Gastroesophageal sphincter (tissue), 4 donors: ENCODE measurements at places on chromosomes 16 and 17. TPM values are rescaled to one million over a fixed set of nuclear protein-coding genes. Genes with fewer than 3 reads are reported as not detected.

Gene CEP112
- total RNA-seq = 30.7 TPM

Gene MTHFSD
- 26.6 TPM for total RNA-seq

DNA sequence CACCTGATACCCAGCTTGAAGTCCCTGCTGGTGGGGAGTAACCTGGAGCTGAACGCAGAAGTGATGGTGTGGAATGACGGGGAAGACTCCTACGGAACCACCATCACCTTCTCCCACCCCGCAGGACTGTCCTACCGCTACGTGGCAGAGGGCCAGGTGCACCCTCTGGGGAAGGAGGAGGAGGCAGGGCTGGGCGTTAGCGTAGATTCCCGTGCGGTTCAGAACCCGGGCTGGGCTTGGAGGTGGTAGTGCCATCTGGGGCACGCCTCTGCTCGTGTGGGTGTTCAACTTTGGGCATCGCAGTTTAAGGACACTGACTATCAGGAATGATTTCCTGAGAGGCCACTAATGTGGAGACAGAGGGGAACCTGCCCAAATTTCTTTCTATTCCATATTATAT is 18.3 kb downstream of the ITGAX start:
- ATAC-seq = no peak

- ATAC-seq = no peak
Observed at GRCh38 chr16:2163211-2163881, 7.8 kb downstream of the TRAF7 start.
